ENCODE measurements at places on chromosomes 3 and 15.
A peak's percentile ranks its signal among the peaks of the same experiment; 100 is the strongest.

DNA sequence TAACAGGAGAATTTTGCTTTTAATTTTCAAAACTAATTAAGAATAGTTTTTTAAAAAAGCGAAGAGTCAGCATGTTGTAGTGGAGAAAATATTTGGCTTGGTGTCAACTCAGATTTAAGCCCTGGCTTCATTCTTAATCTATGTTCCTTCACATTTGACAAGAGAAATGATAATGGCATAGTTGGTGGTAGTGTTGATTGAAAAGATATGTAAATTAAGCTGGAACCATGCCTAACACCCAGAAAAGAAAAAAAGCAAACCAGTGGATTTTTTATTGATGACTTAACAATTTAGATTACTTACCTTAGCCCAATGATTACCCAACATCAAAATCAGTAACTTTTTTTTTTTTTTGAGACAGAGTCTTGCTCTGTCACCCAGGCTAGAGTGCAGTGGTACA lies 27.4 kb downstream of the TCAIM start:
- DNase-seq = no peak

GRCh38 chr3:48402281-48402732 lies 27.6 kb downstream of the PLXNB1 start:
- no peak for DNase-seq

DNA sequence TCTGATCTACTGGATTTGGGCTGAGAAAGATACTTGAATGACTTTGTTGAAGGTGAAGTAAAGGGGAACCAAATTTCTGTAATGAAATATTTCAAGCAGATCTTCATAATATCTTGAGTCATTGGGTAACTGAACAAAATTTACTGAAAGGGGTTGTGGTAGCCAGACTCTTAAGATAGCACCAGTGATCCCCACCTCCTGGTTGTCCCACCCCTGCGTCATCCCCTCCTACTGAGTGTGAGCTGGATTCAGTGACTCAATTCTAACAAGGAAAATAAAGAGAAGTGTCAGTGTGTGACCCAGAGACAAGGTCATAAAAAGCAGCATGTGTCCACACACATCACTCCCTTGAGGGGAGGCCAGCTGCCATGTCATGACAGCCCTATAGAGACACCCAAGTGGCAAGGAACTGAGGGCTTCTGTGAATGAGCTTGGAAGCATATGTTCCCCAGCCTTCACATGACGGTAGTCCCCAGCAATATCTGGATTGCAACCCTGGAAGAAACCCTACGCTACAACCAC lies 107.1 kb downstream of the MECOM start:
- DNase-seq = no peak

GRCh38 chr3:48186631-48187300 lies 1.5 kb downstream of the CDC25A start:
- DNase-seq = no peak

- DNase-seq = peak; percentile 81
Observed at GRCh38 chr3:170467007-170467406, 48.3 kb downstream of the CLDN11 start.

DNA sequence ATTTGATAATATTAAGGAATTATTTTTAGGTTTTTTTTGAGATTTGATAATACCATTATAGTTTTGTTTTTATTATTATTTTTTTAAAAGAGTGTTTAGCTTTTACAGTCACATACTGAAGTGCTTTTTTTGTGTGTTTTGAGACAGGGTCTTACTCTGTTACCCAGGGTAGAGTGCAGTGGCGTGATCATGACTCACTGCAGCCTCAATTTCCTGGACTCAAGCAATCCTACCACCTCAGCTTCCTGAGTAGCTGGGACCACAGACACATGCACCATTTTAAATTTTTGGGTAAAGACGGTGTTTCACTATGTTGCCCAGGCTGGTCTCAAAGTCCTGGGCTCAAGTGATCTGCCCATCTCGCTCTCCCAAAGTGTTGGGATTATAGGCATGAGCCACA lies 73.0 kb downstream of the SUMF1 start:
- no peak for DNase-seq

DNA sequence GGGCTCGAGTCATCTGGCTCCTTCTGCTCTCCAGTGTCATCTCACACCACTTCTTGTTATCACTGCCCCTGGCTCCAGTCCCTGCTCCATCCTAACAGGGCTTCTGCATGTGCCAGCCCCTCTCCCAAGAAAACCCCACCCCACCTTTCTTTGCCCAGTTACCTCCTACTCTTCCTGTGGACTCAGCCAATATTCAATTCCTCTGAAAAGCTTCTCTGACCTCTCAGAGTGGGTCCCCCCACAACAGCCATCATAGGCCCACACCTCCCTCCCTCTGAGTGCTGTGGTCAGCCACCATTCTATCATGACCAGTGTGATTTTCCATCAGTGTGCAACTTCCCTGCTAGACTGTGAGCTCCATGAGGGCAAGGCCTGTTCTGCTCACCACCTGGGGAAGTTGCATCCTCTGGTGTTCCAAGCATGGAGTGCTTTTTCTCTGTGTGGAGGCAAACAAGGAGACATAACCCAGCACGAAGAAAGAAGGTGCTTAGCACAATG lies 71.6 kb downstream of the ADCY5 start:
- no peak for DNase-seq

GRCh38 chr15:70375006-70375431 lies 277.3 kb upstream of the TLE3 start:
- DNase-seq = peak; percentile 19

DNA sequence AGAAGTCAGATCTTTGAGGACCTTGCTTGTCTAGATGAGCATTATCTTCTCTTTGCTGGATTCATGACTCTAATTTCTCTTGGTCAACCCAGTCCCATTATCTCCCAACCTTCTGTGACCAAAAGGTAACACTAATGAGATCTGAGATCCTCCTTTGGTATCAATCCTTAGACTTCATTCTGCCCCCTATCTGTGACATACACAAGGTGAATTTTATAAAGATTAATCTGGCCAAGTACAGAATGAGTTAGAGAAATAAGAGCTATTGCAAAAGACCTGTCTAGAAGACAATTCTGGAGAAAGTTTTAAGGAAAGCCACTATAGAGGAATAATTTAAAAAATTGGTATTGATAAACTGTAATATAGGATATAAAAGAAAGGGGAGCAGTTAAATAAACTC lies 113.8 kb upstream of the KCNMB2 start:
- no peak for DNase-seq

- DNase-seq = no peak
Observed at GRCh38 chr3:72977060-72977808, 19.4 kb upstream of the PPP4R2 start.

DNA sequence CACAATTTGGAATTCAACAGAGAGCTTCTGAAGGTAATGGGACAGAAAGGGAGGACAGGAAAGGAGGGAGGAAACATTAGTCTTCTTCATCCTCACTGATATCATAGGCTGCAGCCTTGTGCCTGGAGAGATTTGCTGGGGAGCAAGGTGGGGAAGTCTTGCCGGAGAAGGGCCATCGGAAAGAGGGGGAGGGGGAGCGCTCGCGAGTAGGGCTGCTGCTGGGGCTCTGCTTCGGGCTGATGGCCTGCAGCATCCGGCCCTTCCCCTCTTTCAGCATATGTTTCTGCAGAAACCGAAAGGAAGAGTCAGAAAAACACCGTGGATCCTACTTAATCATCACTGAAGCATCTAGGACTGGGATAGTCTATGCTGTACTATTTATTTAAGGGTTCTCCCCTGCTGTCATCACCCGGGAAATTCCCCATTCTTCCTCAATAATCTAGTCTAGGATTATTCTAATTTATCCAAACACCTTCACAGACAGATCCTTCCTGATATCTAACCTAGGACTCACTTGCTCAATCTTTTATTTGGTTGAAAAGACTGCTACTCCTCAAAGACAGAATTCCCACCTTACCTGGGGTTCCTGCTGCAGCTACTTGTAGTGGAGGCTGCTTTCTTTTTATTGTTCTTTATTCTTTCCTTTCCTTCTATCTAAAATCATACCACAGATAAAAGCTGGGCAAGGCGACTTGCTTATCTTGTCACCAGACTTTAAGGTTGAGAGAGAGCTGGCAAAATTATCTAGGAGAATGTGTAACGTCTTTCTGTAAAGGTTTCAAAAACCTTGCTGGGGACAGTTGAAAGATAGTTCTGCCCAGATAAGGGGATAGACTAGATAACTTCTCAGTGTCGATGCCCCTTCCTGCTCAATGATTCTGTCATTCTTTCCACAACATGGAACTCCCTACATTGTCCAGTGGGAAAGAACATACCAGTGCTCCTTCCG lies 22.6 kb downstream of the SLC51A start:
- DNase-seq = no peak

DNA sequence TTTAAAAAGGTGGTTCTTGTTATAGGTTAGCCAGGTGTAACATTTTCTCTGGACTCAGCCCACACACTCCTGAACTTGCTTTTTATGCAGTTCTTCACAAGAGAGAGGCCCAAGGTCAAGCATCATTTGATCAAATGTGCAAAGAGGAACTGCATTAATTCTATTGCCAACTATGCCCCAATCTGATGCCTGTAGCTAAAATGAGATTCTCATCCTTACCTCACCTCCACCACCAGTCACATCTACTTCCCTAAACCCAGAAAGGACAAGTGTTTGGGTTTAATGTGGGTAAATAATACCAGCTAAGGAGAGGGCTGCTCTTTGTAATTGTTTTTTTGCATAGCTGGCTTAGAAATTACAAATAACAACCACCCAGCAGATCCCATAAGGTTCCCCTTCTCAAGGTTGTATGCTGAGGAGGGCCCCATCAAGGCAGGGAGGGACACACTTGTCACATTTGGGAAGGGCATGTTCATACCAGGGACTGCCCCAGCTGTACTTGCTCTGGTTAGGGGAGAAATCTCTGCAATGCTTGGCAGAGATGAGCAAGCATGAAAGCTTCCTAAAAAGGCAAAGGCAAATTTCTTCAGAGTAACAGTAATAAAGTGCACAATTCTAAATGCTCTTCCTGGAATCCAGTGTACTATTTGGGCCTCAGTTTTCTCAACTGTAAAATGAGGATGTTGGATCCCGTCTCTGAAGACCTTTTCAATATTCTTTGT lies 76.2 kb downstream of the TGFBR2 start:
- no peak for DNase-seq

GRCh38 chr3:86792316-86792715 lies 198.6 kb downstream of the VGLL3 start:
- no peak for DNase-seq

DNA sequence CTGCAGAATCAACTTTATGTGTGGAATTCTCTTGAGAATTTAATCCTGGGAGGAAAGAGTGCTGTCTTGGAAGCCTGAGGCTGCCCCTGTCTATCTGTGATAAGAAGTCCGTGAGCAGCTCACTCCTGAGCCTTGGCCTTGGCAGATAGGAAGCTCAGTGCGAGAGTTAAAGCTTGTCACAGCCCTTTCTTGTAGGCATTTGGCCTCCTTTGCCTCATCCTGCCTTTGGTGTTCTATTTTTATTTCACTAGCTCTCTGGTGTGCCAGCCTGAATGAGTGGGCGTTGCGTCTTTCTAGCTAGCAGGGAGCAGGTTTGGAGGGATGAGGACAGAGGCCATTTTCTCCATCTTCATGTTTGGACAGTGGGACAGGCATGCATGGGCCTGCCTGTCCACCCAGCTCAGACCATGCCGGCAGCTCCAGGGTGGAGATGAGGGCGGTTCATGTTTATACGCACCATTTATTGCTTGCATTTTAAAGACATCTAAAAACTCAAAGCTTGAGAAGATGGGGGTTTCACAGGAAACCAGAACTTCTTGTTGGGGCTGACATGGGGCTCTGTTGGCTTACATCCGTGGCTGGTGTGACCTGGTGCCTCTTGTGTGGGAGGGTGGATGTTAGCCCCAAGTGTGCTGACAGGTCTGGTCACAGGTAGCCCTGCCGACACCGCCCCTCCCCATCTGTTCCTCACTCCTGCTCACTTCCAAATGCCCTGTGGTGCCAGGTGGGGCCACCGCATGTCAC lies 29.8 kb downstream of the IRAK2 start:
- no peak for DNase-seq

DNA sequence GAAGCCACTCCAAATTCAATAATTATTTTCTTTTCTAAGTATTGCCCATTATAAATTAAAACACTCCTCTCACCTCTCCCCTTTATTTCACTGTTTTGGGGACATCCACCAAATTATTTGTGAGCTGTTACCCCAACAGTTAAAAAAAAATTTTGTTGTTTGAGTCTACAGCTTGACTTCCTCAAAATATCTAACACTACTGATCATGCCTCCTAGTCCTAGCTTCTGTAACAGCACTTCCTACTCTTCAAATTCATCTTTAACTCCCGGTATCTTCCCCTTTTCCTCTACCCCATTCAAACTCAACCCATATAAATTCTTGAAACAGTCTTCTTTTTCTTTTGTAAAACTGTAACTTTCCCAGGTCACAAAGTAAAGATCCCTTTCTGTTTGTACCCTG lies 15.9 kb downstream of the PARL start:
- DNase-seq = no peak

GRCh38 chr3:171116824-171117395 lies 90.4 kb upstream of the SLC2A2 start:
- DNase-seq = no peak

DNA sequence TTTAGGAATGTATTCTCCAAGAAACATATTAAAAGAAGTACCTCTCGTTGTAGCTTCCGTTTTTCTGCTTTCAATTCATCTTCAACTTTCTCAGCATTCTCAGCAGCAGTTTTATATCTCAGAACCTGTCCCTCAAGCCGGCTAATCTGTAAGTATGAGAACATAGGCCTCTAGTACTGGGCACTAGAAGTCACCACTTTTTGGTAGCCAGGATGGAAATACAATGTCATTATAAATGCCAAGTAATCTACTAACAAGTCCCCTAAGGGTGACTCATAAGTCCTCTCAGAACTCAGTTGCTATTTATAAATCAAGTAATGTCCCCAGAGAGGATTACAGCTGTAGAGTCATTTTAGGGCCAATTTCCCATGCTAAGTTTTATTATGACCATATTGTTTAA lies 61.1 kb downstream of the MLH1 start:
- DNase-seq = no peak

GRCh38 chr15:43808960-43809678 lies 8.7 kb downstream of the HYPK start:
- no peak for DNase-seq

- DNase-seq = peak; percentile 97
Observed at GRCh38 chr3:93979850-93980676, at the start of gene ARL13B. Gene ARL13B (plus strand): TSS chr3:93980155. CDS start chr3:93980424, 269 bp downstream.

GRCh38 chr3:43087249-43087776 lies 18.6 kb downstream of the POMGNT2 start:
- DNase-seq = no peak

DNA sequence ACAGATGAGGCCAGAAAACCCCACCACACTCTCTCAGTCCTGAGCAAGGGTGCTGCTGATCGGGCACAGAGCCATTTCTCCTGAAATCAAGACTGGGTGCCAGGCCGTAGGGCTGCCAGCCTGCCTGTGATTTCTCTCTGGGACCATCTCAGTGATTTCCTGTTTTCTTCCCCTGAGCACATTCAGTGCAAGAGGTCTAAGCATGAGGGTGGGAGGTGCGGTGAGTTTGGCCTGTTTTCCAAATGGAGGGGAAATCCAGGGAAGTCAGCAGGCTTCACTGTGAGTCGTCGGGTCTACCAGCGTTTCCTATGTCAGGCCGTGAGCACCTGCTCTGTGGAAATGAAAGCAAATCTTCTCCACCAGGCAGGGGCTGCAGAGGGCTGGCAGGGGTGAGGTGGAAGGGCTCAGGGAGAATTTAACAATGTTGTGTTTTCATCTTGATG lies 82.3 kb downstream of the ST6GAL1 start:
- DNase-seq = no peak

GRCh38 chr15:32029862-32030781 lies at the start of gene CHRNA7:
Gene CHRNA7 (plus strand): TSS chr15:32030515. CDS start chr15:32030595, 80 bp downstream.
- peak; percentile 24 for DNase-seq

- no peak for DNase-seq
Observed at GRCh38 chr3:193778676-193779075, 185.7 kb downstream of the OPA1 start.

- peak; percentile 14 for DNase-seq
Observed at GRCh38 chr15:40330368-40330836, 6.9 kb downstream of the INAFM2 start.

Data from DMS153 (cell line).